OCI-LY7 (cell line): ENCODE measurements at places on chromosomes 3 and 15.
A peak's percentile ranks its signal among the peaks of the same experiment; 100 is the strongest.

- no peak for DNase-seq
Measured at GRCh38 chr3:53658613-53659193, 164.3 kb downstream of the CACNA1D start.

GRCh38 chr3:174973465-174973864, 114.3 kb downstream of the NAALADL2 start:
- DNase-seq, result no peak

- DNase-seq, result no peak
Measured at GRCh38 chr3:28033059-28033784, 208.2 kb upstream of the CMC1 start.

DNA sequence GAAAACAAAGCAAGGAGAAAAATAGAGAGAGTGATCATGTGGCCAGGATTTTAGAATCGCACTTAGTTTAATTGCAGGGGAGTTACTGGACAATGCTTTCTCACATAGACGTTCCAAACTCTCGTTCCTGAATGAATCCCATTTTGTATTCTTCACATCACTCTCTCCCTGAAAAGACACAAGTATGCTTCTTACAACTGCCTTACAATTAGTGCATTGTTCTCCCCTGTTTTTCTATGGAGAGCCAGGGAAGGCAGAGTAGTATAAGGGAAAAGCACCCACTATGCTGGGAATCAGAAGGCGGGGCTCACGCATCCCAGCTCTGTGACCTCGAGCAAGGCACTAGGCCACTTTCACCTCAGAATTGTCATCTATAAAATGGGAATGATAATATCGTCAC, 14.4 kb downstream of the TMOD2 start:
- no peak for DNase-seq

DNA sequence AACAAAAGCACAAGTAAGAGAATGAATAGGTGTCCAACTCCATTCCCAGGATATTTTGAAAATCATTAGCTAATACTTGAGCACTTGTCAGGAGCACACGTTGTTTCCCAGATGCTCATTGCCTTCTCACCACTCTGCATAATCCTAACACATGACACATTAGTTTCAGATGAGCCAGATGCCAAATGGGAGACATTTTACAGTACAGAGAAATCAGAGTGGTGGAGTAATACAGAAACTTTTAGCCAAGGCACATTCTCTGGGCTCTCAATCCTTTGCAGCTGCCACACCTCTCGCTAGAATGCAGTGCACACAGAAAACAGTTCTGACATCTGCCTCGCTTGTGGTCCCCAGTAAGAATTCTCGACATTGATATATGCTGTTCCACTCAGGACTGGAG, 76.6 kb downstream of the P3H2 start:
- no peak for DNase-seq

- DNase-seq, result no peak
Measured at GRCh38 chr3:158702815-158703481, 29.3 kb downstream of the RARRES1 start.

DNA sequence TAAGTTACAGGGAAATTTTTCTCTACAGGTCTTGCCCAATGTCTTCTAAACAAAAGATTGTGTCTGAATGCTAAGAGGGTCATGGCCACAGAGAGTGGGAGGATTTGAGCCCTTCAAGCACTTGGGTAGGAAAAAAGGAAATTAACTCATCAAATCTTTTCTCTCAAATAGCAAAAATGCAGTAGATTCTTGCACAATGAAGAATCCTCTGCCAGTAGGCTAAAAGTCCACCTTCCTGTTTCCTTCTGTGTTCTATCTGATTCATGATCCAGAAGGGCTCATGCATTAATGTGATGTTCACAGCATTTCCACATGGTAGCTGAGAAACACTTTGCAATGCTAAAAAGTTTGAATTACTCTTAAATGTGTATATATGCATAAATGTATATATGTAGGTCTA, 177.1 kb downstream of the CD47 start:
- no peak for DNase-seq

DNA sequence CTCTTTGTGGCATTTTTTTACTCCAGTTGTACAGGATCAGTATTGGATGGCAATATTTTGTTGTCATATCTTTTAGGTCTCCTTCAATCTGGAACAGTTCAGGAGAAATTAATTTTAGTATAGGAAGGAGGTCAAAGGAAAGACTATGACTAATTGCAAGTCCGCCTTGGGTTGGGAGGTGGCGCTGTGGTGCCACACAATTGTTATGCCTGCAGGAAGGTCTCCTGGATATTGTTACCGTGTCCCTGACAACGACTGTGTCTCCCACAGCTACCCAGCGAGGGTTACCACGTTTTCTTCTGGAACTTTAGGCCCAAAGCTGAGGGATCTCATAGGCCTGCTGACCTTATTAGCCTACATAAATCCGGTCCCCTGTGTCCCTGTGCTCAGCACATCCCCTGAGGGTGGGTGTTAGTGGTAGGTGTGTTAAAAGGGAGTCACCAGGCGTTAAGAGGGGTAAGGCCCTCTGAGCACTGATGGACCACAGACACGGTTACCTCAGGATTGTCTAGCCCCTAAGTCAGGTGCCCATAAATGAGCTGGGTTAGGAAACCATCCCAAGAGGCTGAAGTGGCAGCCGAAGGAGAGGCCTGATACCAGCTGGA, 31.5 kb downstream of the KCNAB1 start:
- peak; percentile 51 for DNase-seq

DNA sequence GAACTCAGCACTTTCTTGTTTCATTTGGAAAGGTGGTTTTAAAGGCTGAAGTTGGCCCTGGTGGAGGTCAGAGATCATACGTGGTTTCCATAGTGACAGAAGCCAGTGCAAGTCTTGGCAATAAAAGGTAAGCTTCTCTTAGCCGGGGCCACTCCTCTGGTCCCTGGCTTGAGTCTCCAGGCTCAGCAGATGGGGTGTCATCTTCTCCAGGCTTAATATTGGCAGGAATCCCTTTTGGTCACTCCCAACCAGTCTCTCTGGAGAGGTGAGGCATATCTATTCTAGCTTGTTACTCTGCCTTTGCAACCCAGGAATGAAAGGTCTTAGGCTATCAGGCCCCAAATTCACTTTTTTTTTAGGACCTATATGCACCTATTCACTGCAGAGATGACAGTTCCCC, 4.8 kb downstream of the CYP19A1 start:
- no peak for DNase-seq

- DNase-seq, result no peak
Measured at GRCh38 chr3:17680530-17680929, 61.9 kb downstream of the TBC1D5 start.

GRCh38 chr3:112987710-112988334, 3.0 kb upstream of the GTPBP8 start:
- no peak for DNase-seq

DNA sequence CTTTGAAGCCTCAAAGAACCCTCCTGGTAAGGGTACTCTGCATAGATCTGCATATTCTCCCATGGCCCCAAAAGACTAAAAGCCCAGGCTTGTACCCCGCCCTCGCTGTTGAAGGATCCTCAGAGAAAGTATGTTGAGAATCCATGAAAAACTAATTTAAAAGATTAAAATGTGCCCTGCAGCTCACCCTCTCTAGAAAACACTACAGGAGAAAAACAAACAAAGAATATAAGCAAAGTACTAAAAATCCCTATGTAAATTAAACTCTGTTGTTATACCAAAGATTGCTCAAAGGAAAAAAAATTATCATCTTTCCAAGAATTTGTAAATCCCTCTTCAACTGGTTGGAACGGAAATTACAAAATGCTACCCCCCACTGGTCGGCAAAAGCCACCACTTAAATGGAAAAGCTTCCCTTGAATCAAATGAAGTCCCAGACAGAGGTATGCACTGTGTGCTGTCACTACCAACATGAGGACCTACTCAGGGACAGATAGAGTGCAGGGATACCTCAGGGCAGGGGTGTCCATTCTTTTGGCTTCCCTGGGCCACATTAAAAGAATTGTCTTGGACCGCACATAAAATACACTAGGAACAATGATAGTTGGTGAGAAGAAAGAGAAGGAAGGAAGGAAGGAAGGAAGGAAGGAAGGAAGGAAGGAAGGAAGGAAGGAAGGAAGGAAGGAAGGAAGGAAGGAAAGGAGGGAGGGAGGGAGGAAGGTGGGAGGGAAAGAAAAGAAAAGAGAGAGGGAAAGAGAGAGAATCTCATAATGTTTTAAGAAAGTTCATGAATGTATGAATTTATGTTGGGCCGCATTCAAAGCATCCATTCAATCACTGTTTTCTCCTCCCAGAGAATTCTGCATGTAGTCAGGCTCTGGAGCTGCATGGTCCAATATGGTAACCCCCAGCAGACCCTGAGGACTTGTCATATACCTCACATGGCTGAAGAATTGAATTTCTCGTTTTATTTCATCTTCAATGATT, 88.1 kb downstream of the MAGI1 start:
- no peak for DNase-seq

- peak; percentile 54 for DNase-seq
Measured at GRCh38 chr3:127970966-127971592, 56.0 kb downstream of the KBTBD12 start.

DNA sequence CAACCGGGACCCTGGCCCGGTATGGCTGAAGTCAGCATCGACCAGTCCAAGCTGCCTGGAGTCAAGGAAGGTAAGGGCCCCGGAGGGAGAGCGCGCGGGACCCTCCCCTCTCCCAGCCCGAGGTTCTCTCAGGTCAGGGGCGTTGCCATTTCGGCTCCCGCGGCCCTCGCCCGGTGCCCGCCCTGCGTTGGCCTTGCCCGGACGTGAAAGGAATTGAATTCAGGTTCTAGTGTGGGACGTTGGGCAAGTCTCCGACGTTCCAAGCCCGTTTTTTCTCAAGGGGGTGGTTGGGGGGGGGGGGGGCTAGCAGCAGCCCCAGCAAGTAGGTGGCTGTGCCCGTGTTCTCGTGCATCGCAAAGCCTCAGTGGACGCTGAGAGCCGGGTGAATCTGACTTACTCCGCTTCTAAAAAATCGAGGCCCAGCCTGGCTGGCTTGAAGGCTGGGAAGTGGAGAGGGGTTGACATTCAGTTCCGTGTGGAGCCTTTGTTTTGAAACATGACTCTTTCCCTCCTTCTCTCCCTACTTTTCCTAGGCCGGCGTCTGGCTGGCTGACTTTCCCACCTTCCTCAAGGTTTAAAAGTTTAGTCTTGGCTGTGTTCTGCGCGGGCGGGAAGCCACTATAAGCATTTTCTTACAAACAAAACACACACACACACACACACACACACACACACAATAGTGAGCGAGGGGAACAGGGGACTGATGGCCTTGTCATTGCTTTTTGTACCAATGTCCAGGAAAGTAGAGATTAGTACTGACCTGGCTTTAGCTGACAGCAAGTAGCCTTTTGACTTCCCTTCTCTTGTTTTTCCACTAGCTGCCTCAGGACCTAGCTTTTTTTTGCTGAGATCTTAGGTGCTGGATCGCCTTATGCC, at the start of gene UTS2B:
UTS2B (minus strand) TSS at position 873 of the 876 bp plus-strand sequence. CDS start 48,337 bp downstream, outside the sequence.
- peak; percentile 55 for DNase-seq

DNA sequence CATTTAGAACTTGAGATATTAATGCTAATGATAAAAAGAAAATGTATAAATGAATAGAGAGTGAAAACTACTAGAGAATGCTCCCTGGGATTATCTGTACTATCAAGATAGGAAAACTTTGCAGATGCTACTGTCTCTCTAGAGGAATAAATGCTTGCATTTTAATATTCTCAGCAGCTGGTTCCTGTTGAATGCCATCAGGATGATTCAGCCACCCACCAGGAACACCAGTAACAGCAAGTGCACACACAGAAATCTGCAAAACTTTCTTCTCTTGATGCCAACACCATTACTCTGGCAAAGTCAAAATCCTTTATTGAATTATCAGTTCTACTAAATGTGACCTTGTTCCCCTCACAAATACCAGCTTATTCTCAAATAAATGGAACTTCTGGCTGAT, 148.4 kb downstream of the TIGIT start:
- DNase-seq, result no peak

DNA sequence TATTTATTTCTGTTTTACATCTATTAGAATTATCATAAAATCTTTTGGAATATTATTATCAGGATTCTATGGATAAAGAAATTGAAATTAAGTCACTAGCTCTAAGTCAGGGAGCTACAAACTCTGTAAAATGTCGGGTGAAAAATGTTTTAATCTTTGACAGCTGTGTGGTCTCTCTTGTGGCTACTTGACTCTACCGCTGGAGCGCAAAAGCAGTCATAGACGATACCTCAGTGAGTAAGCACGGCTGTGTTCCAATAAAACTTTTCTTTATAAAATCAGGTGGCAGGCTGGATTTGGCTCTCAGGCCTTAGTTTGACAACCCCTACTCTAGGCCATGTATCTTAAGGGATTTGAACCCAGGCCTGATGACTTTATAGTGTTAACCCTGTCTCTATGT, 88.5 kb upstream of the PFN2 start:
- DNase-seq, result no peak

DNA sequence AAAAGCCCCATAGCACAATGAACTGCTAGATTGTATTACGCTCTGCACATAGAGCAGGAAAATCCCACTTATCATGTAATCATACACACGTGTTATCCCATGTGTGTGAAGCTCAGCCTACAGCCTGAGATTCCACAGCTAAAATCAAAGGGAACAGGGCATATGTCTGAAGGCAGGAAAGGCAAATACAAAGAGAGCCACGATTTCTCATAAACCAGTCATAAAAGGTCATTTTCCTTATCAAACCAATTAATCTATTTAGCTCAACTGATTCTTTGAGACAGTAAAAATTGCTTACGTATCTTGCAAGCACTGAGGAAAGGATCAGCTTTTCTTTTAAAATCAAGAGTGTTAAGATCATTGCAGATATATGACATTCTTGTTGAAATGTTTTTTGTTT, 199.5 kb upstream of the TBL1XR1 start:
- no peak for DNase-seq

DNA sequence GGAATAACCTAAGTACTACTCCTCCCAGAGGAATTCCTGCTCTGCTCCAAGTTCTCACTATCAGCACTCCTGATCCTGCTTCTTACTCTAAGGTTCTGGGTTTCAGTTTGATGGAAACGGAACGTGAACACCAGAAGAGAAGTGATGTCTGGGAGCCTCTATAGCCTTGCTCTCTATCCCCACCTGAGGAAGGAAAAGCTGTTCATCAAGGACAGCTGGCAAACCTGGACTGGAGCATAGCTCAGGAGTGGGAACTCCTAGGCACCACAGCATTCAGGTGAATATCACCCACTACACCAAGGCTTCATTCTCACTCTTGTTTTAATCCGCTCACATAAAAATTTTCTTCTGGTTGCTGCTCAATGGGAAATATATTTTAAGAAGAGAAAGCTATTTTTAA, 13.0 kb upstream of the CADPS start:
- DNase-seq, result peak; percentile 23

DNA sequence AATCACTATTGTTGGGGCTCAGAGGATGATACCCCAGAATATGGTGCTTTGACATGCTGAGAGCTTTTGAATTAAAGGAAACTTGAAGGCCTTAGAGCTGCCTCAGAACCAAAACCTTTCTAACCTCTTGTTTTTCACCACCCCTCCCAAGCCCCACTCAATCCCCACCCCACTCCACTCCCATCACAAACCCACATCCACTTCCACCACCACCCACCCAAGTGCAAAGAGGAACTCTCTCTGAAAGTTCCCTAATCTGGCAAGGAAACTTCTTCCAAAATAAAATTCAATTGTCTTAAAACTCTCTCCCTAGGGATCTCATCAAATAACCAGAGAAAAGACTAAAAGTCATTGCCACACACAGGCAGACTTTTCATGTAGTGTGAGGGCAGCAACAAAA, 301.2 kb upstream of the ARHGEF26 start:
- DNase-seq, result no peak

- no peak for DNase-seq
Measured at GRCh38 chr3:35505181-35505580, 134.1 kb upstream of the ARPP21 start.
